CD4-positive, alpha-beta T cell (primary cell): ENCODE measurements at places on chromosomes 12 and 14.

DNA sequence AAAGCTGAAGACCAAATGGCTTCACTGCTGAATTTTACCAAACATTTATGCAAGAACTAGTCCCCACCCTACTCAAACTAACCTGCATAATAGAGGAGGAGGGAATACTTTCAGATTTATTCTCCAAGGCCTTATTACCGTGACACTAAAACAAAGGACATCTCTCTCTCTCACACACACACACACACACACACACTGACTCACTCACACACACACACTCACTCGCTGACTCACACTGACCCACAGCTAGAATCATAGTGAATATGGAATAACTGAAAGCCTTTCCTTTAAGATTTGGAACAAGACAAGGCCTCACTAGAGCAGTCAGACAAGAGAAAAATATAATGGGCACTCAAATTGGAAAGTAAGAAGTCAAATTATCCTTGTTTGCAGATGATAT is 1014.1 kb downstream of the TMTC2 start:
- DNase-seq: no peak

DNA sequence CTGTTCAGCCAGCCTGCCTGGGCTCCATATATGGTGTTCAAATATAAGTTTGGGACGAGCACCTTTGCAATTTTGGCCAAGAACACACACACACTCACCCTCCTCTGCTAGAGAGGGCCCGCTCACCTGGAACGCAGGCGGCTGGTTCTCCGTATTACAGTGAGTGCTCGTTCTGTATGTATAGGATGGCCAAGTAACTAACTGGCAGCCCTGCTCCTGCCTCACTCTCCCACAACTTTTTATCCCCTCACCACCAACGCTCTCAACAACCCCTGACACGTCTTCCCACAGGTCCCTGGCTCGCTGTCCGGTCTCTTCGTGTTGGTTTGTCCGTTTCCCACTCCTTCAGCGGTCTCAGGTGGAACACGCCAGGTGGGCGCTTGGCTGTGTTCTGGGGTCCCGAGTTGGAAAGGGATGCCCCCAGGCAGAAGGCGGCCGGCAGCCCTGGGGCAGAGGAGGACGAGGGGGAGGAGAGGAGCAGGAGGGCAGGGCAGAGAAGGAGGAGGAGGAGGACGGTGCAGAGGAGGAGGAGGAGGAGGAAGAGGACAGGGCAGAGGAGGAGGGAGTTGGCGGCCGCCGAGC is 398 bp upstream of the MSRB3 start:
- DNase-seq: no peak

GRCh38 chr14:36346052-36346451 is 25.6 kb upstream of the MBIP start:
- no peak for DNase-seq

DNA sequence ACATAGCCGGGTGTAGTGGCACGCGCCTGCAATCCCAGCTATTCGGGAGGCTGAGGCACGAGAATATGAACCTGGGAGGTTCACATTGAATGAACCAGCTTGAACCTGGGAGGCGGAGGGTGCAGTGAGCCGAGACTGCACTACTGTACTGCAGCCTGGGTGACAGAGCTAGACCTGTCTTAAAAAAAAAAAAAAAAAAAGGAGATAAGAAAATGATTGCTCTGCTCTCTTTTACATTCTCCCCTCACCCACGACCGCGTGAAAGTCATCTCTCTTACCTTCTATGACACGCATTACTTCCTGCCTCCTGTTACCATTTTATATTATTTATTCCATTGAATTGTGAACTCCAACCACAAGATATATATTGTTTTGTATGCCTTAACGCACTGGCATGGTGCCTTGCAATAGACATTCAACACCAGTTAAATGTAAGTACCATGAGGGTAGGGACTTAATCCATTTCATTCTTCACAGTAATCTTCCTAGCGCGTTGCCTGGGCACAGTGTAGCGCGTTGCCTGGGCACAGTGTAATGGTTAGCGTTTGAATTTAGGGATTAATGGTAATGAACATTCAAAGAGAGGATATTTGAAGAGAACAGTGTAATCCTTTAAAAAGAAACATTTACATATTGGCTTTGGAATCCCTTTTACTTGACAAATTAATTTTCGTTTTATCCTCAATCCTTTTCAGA is 2.7 kb downstream of the RAP1B start:
- peak; percentile 21 for DNase-seq

- peak; percentile 36 for DNase-seq
Measured at GRCh38 chr12:103494051-103494733, 1.6 kb downstream of the C12orf42 start.

DNA sequence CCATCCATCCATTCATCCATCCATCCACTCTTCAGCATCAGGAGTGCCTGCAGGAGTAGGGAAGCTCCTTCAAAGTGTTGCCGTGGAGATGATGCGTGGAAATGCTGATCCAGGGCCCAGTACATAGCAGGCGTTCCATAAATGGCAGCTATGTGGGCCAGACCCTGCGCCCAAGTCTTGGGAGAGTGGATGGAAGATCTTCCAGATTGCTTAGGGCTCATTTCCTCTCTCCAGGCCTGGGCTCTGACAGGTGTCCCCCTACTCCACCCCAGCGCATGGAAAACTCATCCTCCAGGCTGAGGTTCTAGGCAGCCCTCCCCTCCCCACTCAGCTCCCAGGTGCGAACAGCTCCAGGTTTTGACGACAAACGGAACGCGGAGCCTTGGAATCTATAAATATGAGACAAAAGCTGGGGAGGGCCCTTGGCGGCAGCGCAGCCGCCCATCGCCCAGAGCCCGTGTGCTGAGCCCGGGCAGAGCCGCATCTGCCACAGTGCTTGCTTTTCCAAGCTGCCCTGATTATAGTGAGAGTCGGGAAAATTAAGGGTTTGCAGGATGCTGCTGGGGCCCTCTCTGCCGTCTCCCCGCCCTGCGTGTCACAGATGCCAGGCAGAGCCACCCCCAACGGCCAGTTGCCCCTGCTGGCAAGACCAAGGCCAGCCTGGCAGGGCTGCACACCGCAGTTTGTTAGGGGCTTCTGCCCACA is 1.6 kb downstream of the BEGAIN start:
- no peak for DNase-seq

- no peak for DNase-seq
Measured at GRCh38 chr12:118840399-118840798, 140.9 kb upstream of the SRRM4 start.

- DNase-seq: no peak
Measured at GRCh38 chr14:69275331-69275730, 15.4 kb downstream of the GALNT16 start.

GRCh38 chr14:102518063-102518648 is 8.6 kb upstream of the ANKRD9 start:
- DNase-seq: no peak

DNA sequence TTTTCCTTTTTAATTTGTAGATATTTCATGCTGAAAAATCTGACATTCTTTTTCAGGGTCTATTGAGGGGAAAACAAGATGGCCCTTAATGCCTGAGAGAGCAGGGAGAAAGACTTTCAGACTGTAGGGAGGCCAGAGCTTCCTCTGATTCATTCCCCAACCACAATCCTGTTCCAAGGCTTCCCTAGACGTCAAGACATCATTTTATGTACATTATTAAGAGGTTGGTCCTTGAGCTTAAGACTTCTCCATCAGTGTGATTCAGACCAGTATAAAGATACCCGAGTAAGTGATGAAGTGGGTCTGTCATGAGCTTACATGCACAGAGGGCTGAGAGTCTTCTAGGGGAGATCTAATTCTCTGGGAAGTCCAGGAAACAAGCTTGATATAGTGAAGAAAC is 57.3 kb downstream of the AVPR1A start:
- DNase-seq: no peak

DNA sequence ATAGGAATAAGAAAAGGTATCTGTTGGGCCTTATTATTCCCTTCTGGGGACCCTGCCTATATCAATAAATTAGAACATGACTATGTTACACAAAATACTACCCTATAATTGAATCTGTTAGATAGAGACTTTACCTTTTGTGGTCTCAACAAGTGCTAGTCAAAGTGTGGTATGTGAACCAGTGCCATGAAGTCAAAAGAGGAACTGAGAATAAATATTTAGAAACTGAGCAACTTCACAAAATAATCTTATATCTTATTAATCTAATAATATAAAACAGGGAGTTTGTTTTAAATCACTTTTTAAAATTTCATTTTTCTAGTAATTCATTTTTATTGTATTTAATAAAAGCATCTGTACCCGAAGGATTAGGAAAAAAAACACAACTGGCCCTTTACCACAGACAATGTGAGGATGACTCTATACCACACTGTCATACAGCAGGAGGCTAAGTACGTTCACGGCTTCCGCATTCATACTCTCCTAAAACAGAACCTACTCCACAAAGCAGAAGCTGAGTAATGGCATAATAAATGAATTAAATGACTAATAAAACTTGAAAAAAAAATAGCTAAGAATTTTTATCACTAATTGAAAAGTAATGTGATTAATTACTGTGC is 42.1 kb downstream of the SEC23A start:
- no peak for DNase-seq

- no peak for DNase-seq
Measured at GRCh38 chr12:4862809-4863208, 46.9 kb upstream of the KCNA1 start.

DNA sequence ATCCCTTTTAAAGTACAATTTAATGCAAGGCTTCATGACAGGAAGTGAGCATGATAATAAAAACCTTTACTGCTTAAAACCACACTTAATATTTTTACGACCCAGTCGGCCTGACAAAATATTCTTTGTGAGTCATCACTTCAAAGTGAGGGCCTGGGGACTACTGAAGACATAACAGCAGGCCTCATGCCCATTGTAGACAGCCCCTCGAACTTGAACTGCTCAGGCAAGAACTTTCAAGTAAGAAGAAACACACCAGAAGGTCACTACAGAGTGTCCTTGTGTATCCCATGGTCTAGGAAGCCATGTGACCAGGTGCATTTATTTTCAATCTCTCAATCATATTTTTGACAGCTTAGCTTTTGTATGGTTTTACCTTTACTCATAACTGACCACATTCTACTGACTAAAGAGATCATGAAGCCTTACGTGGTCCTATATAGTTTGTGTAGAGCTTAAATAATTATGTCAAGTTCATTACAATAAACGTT is 61.4 kb upstream of the MANSC4 start:
- DNase-seq: no peak

DNA sequence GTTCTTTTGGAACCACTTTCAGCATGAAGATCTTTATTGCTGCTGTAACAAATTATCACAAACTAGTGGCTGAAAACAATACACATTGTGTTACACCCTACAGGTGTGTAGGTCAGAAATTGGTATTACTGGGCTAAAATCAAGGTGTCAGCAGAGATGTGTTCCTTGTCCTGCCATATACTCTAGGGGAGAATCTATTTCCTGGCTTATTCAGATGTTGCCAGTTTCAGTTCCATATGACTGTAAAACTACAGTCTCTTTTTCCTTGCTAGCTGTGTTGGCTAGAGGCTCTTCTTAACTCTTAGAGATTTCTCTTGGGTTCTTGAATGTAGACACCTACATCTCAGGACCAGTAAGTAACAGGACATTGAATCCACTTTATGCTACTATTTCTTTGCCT is 215.6 kb upstream of the PPFIA2 start:
- no peak for DNase-seq

- DNase-seq: no peak
Measured at GRCh38 chr12:88144546-88145468, 2.7 kb downstream of the TMTC3 start.
